ENCODE measurements at places on chromosomes 13 and 19. TPM values are rescaled to one million over a fixed set of nuclear protein-coding genes. Genes with fewer than 3 reads are reported as not detected.

DNA sequence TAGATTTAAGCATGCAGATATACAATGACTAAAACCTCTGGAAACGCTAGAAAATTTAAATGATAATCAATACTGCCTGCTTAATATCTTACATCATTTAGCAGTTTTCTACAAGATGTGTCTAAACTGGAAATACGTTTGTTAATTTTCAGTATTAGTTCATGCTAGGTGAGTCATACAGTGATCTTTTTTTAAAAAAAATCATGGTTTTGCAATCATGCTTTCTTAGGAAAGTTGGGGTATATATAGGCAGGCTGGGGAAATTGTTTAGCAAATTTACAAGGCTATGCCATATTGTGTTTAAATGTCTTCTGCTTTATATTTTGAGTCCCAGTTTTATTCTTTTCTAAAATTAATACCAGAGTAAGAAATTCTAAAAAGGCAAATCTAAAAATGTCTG lies 245.4 kb upstream of the SPRY2 start:
- DNase-seq = no peak

- no peak for DNase-seq
Observed at GRCh38 chr13:27783111-27783510, 9.2 kb upstream of the GSX1 start.

GRCh38 chr13:49093376-49093775 lies 117.7 kb downstream of the FNDC3A start:
- no peak for DNase-seq

GRCh38 chr13:44171156-44171555 lies 202.5 kb upstream of the SERP2 start:
- DNase-seq = peak; percentile 50

DNA sequence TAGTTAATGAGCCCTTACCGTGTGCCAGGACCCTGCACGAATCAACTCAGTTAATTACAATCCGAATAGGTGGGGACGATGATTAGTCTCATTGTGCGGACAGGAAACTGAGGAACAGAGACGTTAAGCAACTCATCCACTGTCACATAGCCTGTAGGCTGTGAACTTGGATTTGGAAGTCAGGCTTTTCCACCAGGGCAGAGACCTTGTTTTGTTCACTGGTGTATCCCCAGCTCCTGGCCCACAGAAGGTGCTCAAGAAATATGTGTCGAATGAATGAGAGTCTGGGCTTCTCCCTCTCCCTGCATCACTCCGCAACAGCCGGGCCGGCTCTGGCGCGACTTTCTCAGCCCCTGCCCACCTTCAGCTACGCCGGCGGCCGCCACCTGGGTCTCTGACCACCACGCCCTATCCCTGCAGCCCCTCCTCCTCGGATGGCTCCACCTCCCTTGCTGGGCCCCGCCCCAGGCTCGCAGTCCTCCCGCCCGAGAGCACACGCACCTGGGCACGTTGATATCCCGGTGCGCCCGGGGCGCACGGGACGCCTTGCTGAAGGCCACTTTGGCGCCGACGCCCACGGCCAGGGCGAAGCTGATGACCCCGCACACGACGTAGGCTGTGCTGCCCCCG lies 1.3 kb downstream of the SHISA7 start:
- DNase-seq = no peak

DNA sequence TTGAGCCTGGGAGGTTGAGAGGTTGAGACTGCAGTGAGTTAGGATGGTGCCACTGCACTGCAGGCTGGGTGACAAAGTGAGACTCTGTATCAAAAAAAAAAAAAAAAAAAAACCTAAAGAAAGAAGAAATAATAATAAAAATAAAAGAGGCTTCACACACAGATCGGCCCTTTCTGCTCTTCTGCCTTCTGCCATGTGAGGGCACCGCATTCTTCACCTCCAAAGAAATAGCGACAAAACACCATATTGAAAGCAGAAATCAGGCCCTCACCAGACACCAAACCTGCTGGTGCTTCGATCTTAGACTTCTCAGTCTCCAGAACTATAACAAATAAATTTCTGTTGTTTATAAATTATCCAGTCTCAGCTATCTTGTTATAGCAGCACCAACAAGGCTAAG lies 3.0 kb downstream of the ZNF649 start:
- no peak for DNase-seq

- DNase-seq = no peak
Observed at GRCh38 chr13:45402641-45403040, 15.5 kb downstream of the SLC25A30 start.

DNA sequence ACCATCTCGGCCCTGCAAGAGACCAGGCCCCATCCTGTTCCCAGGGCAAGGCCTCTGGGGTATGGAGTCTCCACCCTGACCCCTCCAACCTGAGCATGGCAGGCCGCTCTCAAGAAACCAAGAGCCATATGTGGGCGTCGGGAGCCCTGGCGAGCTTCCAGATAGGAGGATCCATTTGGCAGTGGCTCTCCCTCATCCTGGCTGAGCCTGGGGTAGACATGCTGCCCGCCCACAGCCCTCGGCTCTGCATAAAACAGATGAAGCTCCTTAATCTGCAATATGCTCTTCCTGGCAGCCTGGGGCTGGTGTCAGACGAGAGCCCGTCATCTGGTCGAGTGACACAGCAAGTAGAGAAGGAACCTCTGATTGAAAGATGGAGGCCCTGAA lies 6.1 kb downstream of the ATP13A1 start:
- no peak for DNase-seq

ZNF471 gene
- 11.2 TPM for total RNA-seq

CALM3 gene
- 125 TPM for total RNA-seq
